ENCODE measurements at places on chromosomes 5 and 9.

DNA sequence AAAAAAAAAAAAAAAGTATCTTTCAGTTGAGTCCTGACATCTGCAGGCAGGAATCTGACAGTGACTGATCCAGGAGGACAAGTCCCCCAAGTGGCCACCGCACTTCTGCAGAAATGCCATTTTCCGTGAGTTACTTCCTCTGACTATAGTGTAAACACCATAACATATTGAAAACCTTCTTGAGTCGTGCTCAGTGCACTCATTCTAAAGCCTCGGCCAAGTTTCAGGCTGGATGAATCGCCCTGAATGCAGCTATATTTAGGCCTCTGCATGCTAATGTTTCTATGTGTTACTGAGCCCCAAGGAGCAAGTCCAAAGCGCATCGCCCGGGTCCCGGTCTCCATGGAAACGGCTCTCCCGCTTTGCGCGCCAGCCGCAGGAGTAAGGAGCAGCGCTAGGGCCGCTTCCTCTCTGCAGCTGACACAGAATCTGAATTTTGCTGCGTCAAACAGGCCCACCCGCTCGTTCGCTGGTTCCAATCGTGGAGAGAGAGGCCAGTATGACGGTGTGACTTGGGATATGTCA is 335.4 kb downstream of the MSX2 start:
- peak overlapping the region; percentile 2 for H3K4me3 ChIP-seq
- peak; percentile 76 for DNase-seq
- no peaks in the 10 kb centered on the region for H3K27me3 ChIP-seq
- no peaks in the 10 kb centered on the region for H3K36me3 ChIP-seq

DNA sequence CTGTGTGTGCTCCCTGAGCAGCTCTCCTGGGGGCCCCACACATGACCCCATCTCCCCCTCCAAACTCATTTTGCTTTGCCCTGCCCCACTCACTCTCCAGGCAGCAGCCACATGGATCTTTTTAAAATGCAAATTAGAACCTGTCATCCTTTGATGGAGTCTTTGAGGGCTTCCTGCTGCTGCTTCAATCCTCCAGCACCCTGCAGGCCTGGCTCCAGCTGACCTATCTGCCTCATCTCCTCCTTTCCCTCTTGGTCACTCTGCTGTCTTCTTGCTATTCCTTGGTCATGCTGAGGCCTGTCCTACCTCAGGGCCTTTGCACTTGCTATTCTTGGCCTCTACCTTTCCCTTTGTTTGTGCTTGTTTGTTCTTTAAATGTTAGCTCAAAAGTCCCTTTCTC is 17.9 kb downstream of the NDST1 start:
- H3K4me1 ChIP-seq, result no peaks in the 10 kb centered on the region
- H3K27me3 ChIP-seq, result no peaks in the 10 kb centered on the region
- DNase-seq, result no peak
- peaks cover 2% of the 10 kb centered on the region for H3K36me3 ChIP-seq

GRCh38 chr9:3698531-3698930 is 172.7 kb upstream of the RFX3 start:
- H3K4me3 ChIP-seq, result no peak overlapping the region
- H3K27ac ChIP-seq, result no peak overlapping the region

GRCh38 chr5:93385655-93386054 is 195.4 kb downstream of the NR2F1-AS1 start:
- H3K36me3 ChIP-seq, result no peaks in the 10 kb centered on the region
- H3K4me3 ChIP-seq, result no peak overlapping the region
- no peaks in the 10 kb centered on the region for H3K27me3 ChIP-seq
- no peak for DNase-seq

- DNase-seq, result no peak
- no peaks in the 10 kb centered on the region for H3K4me1 ChIP-seq
- H3K4me3 ChIP-seq, result no peak overlapping the region
- no peaks in the 10 kb centered on the region for H3K27me3 ChIP-seq
- no peak overlapping the region for H3K27ac ChIP-seq
Observed at GRCh38 chr9:85431339-85432102, 310.2 kb downstream of the AGTPBP1 start.

DNA sequence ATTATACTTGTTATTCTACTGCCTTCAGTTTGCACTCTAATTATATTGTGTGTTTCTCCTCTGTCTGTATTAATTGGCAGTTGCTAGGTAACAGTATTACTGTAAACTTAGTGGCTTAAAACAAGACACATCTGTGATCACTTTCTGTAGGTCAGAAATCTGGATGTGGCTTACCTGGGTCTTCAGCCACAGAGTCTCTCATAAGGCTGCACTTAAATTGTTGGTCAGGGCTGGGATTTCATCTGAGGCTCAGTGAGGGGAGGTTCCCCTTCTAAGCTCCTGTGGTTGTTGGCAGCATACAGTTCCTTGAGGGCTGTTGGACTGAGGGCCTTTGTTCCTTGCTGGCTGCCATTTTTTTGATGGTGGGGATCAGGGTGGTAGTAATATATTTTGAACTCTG is 68.8 kb downstream of the SLC44A1 start:
- no peak overlapping the region for H3K27ac ChIP-seq
- peaks cover 2% of the 10 kb centered on the region for H3K4me1 ChIP-seq
- H3K36me3 ChIP-seq, result no peaks in the 10 kb centered on the region
- DNase-seq, result no peak
- H3K4me3 ChIP-seq, result no peak overlapping the region

- H3K27me3 ChIP-seq, result no peaks in the 10 kb centered on the region
- no peak overlapping the region for H3K4me3 ChIP-seq
- no peaks in the 10 kb centered on the region for H3K4me1 ChIP-seq
- no peak overlapping the region for H3K27ac ChIP-seq
- DNase-seq, result no peak
Observed at GRCh38 chr9:18260521-18260920, 213.4 kb upstream of the ADAMTSL1 start.

- H3K27ac ChIP-seq, result no peak overlapping the region
- H3K36me3 ChIP-seq, result no peaks in the 10 kb centered on the region
- H3K4me1 ChIP-seq, result no peaks in the 10 kb centered on the region
- DNase-seq, result no peak
Observed at GRCh38 chr9:132011896-132012295, 67.8 kb downstream of the MED27 start.

GRCh38 chr9:21504894-21505293 is 22.8 kb upstream of the IFNE start:
- DNase-seq, result no peak
- H3K27me3 ChIP-seq, result no peaks in the 10 kb centered on the region
- no peaks in the 10 kb centered on the region for H3K4me1 ChIP-seq
- H3K27ac ChIP-seq, result no peak overlapping the region
- H3K36me3 ChIP-seq, result no peaks in the 10 kb centered on the region
- H3K4me3 ChIP-seq, result no peak overlapping the region

- no peaks in the 10 kb centered on the region for H3K36me3 ChIP-seq
- peaks cover 2% of the 10 kb centered on the region for H3K4me1 ChIP-seq
- H3K27me3 ChIP-seq, result no peaks in the 10 kb centered on the region
- H3K4me3 ChIP-seq, result no peak overlapping the region
Observed at GRCh38 chr9:34451545-34451944, 6.8 kb downstream of the FAM219A start.

GRCh38 chr5:68196876-68197275 is 18.7 kb upstream of the PIK3R1 start:
- no peak overlapping the region for H3K27ac ChIP-seq
- DNase-seq, result no peak
- H3K4me1 ChIP-seq, result peaks cover 5% of the 10 kb centered on the region
- H3K4me3 ChIP-seq, result no peak overlapping the region
- no peaks in the 10 kb centered on the region for H3K36me3 ChIP-seq

- no peak overlapping the region for H3K27ac ChIP-seq
- DNase-seq, result no peak
- no peaks in the 10 kb centered on the region for H3K27me3 ChIP-seq
- H3K4me3 ChIP-seq, result no peak overlapping the region
- H3K4me1 ChIP-seq, result no peaks in the 10 kb centered on the region
- H3K36me3 ChIP-seq, result no peaks in the 10 kb centered on the region
Observed at GRCh38 chr9:131529597-131530545, 1.2 kb downstream of the UCK1 start.

- no peaks in the 10 kb centered on the region for H3K27me3 ChIP-seq
- no peaks in the 10 kb centered on the region for H3K36me3 ChIP-seq
- no peaks in the 10 kb centered on the region for H3K4me1 ChIP-seq
- no peak for DNase-seq
Observed at GRCh38 chr5:95142145-95142544, 142.7 kb downstream of the MCTP1 start.

DNA sequence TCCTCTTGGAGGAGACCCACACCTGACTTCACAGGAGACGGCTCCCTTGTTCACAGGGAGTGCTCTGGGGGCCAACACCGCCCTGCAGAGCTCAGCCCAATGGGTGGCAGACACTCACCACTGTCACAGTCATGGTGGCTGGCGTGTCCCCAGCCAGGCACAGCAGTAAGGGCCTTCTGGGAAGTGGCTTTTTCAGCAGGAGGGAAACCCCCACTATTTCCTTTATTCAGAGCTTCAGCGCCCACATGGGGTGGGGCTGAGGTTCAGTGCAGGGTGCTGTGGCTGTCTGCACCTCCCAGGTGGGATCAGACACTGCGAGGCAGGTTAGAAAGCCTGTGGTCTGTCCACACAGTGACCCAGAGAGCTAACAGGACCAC is 3.6 kb upstream of the SNAPC4 start:
- no peak overlapping the region for H3K4me3 ChIP-seq
- no peaks in the 10 kb centered on the region for H3K27me3 ChIP-seq
- no peaks in the 10 kb centered on the region for H3K4me1 ChIP-seq

GRCh38 chr5:116905885-116906284 is 331.3 kb upstream of the SEMA6A start:
- H3K27ac ChIP-seq, result no peak overlapping the region
- H3K36me3 ChIP-seq, result no peaks in the 10 kb centered on the region
- DNase-seq, result no peak
- no peak overlapping the region for H3K4me3 ChIP-seq
- H3K4me1 ChIP-seq, result no peaks in the 10 kb centered on the region

GRCh38 chr9:134791009-134791408 is 89.6 kb upstream of the FCN2 start:
- no peaks in the 10 kb centered on the region for H3K27me3 ChIP-seq
- H3K36me3 ChIP-seq, result peaks cover 5% of the 10 kb centered on the region
- no peak overlapping the region for H3K4me3 ChIP-seq
- DNase-seq, result no peak
- H3K4me1 ChIP-seq, result no peaks in the 10 kb centered on the region

- H3K4me1 ChIP-seq, result peaks cover 3% of the 10 kb centered on the region
- DNase-seq, result no peak
Observed at GRCh38 chr9:109726119-109726518, 53.9 kb upstream of the PALM2AKAP2 start.

- H3K4me3 ChIP-seq, result no peak overlapping the region
- no peaks in the 10 kb centered on the region for H3K36me3 ChIP-seq
- H3K27me3 ChIP-seq, result no peaks in the 10 kb centered on the region
- peak; percentile 66 for DNase-seq
- no peak overlapping the region for H3K27ac ChIP-seq
Observed at GRCh38 chr5:1021136-1021968, 12.8 kb downstream of the NKD2 start.

DNA sequence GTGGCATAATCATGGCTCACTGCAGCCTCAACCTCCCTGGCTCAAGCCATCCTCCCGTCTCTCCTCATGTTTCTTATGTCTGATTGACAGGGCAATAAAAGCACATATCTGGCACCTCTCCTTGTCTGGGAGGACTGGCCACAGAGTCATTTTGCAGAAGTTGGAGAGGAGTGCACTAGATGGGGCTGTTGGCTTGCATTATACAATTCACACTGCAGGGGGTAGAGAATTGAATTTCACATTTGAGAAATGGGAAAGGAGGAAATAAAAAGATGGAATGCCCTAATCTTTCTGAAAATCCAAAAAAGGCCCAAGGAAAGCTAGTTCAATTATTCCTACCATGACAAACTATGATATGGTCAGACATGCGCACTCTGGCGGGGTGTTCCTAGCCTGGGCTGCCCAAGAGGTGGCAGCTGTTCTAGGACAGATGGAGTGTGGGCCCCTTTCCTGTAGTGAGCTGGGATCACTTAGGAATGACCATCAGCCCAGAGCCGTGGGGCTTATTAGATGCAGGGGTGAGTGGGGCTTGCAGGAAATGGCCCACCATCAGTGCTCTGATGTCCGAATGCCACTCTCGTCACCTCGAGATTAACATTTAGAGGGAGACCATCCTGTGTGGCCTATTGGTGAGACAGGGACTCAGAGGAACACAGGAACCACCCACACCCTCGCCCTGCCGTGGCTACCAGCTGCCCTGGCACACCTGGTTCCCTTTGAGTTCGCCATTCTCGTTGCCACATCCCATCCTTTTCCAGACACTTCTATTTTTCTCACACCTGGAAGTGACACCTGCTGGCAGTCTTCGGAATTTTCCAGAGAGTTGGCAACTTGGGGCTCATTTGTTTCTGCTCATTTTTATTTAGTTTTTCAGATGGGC is 21.8 kb upstream of the ANKRD18A start:
- no peak overlapping the region for H3K4me3 ChIP-seq
- H3K27ac ChIP-seq, result no peak overlapping the region
- no peaks in the 10 kb centered on the region for H3K4me1 ChIP-seq

DNA sequence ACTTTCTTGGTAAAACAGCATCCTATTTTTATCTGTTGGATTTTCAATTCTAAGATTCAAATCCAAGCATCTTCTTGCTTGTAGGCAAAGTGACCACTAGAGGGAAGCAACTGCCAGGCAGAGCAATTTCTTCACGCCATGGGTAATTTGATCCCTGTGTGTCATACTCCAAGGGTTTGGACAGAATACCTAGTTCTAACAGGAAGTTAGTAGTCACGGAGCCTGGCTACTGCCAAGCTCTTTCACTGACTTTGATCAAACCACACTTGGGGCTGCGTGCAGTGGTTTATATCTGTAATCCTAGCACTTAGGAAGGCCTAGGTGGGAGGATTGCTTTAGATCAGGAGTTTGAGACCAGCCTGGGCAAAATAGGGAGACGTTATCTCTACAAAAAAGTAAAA is 473.6 kb upstream of the TNC start:
- H3K4me1 ChIP-seq, result peaks cover 3% of the 10 kb centered on the region
- H3K27ac ChIP-seq, result no peak overlapping the region
- peak; percentile 80 for DNase-seq
- no peaks in the 10 kb centered on the region for H3K36me3 ChIP-seq

- H3K27me3 ChIP-seq, result no peaks in the 10 kb centered on the region
- no peak overlapping the region for H3K4me3 ChIP-seq
- H3K36me3 ChIP-seq, result no peaks in the 10 kb centered on the region
- DNase-seq, result no peak
- no peak overlapping the region for H3K27ac ChIP-seq
Observed at GRCh38 chr5:152824316-152824715, 419.2 kb upstream of the NMUR2 start.

DNA sequence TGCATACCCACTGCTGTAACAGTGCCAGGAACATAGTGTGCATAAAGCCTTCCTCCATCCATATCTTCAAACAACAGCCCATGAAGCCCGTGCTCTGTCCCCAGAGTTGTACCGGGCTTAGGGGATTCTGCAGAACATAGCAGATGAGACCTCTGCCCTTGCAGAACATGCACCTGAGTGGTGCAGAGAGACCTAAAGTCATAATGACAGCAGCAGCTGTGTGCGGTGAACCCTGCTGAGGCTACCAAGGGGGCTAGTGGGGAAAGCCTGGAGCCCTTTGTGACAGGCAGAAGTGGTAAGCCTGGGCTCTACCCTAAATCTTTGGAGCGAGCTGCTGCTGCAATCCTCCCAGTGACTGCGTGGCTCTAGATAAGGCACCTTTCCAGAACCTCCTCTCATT is 32.2 kb upstream of the BRD3 start:
- no peak overlapping the region for H3K27ac ChIP-seq
- H3K27me3 ChIP-seq, result peaks cover 1% of the 10 kb centered on the region
- H3K4me1 ChIP-seq, result no peaks in the 10 kb centered on the region
- H3K36me3 ChIP-seq, result no peaks in the 10 kb centered on the region

All from aorta (tissue), 5 donors.